ENCODE measurements at places on chromosomes 13 and 19. TPM values are rescaled to one million over a fixed set of nuclear protein-coding genes. Genes with fewer than 3 reads are reported as not detected.

The HIF3A gene
- 196 TPM for total RNA-seq

DNA sequence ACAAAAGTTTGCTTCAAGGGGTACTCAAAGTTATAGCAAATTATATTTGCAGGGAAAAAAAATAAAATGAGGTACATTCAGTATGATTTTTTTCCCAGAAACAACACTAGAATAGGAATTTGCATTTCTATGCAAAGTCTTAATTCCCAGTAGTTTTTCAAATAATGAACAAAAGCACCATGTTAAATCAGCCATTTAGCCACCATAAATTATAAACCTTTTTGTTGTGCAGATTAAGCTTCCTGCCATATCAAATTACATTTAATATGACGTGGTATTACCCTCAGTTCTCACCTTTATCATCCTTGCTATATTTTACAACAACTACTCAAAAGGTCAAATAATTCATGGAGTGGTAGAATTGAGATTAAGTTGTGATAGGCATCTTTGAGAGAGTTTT lies 136.6 kb upstream of the FRY start:
- H3K4me1 ChIP-seq: peaks cover 18% of the 10 kb centered on the region
- DNase-seq: no peak
- H3K27ac ChIP-seq: no peak overlapping the region
- H3K36me3 ChIP-seq: no peaks in the 10 kb centered on the region
- H3K4me3 ChIP-seq: no peak overlapping the region
- H3K27me3 ChIP-seq: no peaks in the 10 kb centered on the region

GRCh38 chr13:39051157-39051556 lies 12.9 kb downstream of the NHLRC3 start:
- H3K4me3 ChIP-seq: no peak overlapping the region
- H3K27ac ChIP-seq: no peak overlapping the region
- no peaks in the 10 kb centered on the region for H3K4me1 ChIP-seq
- no peaks in the 10 kb centered on the region for H3K27me3 ChIP-seq
- peaks cover 10% of the 10 kb centered on the region for H3K36me3 ChIP-seq

DNA sequence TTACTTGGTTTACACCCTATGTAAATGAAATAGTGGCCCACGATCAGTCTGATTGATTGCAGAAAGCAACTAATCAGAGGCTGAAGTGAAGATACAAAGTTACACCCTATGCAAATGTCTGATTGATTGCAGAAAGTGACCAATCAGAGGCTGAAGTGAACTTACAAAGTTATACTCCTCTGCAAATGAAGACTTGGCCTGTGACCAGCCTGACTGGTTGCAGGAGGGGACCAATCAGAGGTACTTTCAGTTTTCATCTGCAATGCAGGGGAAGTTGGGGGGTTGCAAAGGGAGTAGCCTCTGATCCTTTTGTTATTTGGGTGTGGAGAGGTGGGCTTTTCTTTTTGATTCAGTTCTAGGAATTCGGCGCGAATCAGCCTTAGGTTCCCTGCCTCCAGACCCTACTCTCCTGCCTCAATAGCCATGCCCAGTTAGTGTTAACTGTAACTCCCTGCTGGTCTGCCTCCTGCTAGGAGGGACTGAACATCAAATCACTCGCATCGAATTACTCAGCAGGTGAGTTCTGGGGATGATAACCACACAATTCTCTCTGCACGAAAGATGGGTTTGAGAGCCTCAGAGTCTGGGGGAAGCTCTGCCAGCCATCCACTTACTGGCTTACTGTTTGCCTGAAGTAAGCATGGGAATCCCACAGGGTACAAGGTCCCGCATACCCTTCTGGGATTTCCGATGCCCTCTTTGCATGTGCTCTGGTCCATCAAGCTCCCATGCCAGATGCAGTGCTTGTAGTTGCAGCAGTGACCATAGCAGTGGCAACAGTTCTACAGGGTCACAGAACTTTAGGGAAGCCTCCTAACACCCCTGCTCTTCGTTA lies 7.5 kb downstream of the ARL11 start:
- H3K4me3 ChIP-seq: peak overlapping the region; percentile 34
- H3K27me3 ChIP-seq: no peaks in the 10 kb centered on the region
- no peak for DNase-seq
- no peaks in the 10 kb centered on the region for H3K36me3 ChIP-seq
- no peak overlapping the region for H3K27ac ChIP-seq

DNA sequence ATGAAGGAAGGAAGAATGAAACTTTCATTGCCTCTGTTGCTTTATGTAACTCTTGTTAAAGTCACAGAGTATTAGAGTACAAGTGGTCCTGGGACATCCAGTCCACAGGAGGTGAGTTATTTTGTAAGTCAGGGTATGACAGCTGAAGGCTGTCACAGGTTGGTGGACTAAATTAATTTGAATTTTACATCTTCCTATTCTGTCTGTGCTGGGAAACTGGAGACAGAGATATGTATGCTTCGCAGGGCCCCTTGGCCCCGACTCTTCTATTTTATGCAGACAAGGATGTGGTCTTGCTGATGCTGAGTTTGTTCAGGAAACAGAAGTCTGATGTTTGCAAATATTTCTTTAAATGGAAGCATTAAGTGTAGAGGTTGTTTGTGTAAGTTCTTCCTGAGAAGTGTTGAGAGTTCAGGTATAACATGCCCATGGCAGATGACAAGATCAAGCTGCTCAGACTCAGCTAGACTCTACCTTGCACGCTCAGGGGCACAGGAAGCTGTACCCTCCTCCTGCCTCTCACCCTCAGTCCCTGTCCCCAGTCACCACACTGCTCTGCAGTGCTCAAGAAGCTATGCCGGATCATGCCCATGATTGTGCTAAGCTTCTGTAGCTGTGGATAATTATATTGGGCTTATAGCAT lies 23.4 kb downstream of the RASL11A start:
- no peaks in the 10 kb centered on the region for H3K4me1 ChIP-seq
- no peaks in the 10 kb centered on the region for H3K36me3 ChIP-seq
- DNase-seq: no peak
- no peaks in the 10 kb centered on the region for H3K27me3 ChIP-seq
- H3K4me3 ChIP-seq: no peak overlapping the region
- H3K27ac ChIP-seq: no peak overlapping the region

DNA sequence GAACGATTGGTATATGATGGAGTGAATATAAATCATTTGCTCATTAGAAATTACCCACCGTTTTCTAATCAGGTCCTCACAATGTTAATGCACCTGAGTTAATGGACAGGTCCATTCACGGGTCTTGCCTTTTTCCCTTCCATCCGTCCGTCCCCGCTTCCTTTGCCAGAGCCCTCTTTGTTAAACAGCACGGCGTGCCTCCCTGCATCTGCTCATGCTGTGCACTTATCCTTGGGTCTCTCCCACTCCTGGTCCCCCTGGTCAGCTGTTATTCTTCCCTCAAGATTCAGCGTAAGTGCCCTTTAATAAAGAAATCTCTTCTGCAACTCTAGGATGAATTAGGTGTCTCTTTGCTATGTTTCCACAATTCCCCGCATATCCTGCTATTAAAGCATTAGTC lies 324.5 kb downstream of the DNAJC15 start:
- H3K27ac ChIP-seq: no peak overlapping the region
- no peaks in the 10 kb centered on the region for H3K27me3 ChIP-seq
- H3K4me3 ChIP-seq: no peak overlapping the region
- no peaks in the 10 kb centered on the region for H3K4me1 ChIP-seq
- DNase-seq: peak; percentile 8
- no peaks in the 10 kb centered on the region for H3K36me3 ChIP-seq

DNA sequence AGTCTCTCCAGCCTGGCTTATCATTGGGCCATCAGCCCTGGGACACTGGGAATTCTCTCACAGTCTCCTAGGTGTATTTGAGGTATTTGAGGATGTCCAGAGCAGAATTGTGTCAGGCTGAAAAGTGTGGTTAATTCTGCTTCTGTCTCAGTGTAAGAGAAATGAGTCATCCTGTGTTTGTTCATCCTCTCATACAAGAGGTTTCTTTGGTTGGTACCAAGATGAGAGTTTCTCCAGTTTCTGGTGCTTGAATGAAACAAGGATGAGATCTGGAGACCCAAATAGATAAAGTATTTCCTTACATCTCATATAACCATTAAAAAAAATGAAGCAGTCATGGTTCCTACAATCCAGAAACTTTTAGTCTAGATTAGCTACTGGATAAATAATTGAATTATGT lies 7.7 kb downstream of the ZNF253 start:
- H3K27me3 ChIP-seq: no peaks in the 10 kb centered on the region
- no peak overlapping the region for H3K27ac ChIP-seq
- no peak for DNase-seq
- peaks cover 5% of the 10 kb centered on the region for H3K36me3 ChIP-seq
- no peak overlapping the region for H3K4me3 ChIP-seq
- H3K4me1 ChIP-seq: peaks cover 24% of the 10 kb centered on the region

- no peak for DNase-seq
- no peaks in the 10 kb centered on the region for H3K4me1 ChIP-seq
- H3K4me3 ChIP-seq: no peak overlapping the region
- no peak overlapping the region for H3K27ac ChIP-seq
These were observed 624.4 kb upstream of the KLHL1 start for GRCh38 chr13:70732611-70733010.

GRCh38 chr13:30072818-30073186 lies 222.4 kb upstream of the UBL3 start:
- no peak overlapping the region for H3K27ac ChIP-seq
- no peaks in the 10 kb centered on the region for H3K36me3 ChIP-seq
- H3K27me3 ChIP-seq: no peaks in the 10 kb centered on the region
- H3K4me1 ChIP-seq: no peaks in the 10 kb centered on the region
- no peak overlapping the region for H3K4me3 ChIP-seq
- DNase-seq: no peak

Measured in esophagus muscularis mucosa (tissue), 4 donors.